Omental fat pad (tissue), 4 donors: ENCODE measurements at places on chromosomes 2 and 18. TPM values are rescaled to one million over a fixed set of nuclear protein-coding genes. Genes with fewer than 3 reads are reported as not detected.
A peak's percentile ranks its signal among the peaks of the same experiment; 100 is the strongest.

CNDP1 gene
- total RNA-seq: not detected

DNA sequence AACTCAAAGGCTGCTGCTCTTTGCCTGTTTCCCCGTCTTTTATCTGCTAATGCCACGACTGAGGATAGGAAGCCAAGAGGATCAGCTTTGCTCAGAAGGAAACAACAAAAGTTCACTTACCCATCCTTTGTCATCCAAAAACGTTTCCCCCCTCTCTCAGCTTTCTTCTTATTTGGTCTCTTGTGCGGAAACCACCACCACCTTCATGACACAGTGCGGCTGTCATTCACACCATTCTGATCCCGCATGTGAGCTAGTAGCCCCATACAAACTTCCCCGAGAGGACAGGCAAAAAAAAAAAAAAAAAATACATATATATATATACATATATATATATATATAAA, 656 bp downstream of the LRRTM4 start:
- DNase-seq: no peak

MFSD2B gene
- total RNA-seq: not detected

- DNase-seq: no peak
These were observed 53.2 kb downstream of the VWA3B start for GRCh38 chr2:98140210-98140609.

GRCh38 chr2:118672571-118673158, 174.8 kb downstream of the EN1 start:
- DNase-seq: no peak

LBH gene
- 19.8 TPM for total RNA-seq

- no peak for DNase-seq
These were observed 8.8 kb downstream of the PLCL1 start for GRCh38 chr2:197813093-197813787.

DNA sequence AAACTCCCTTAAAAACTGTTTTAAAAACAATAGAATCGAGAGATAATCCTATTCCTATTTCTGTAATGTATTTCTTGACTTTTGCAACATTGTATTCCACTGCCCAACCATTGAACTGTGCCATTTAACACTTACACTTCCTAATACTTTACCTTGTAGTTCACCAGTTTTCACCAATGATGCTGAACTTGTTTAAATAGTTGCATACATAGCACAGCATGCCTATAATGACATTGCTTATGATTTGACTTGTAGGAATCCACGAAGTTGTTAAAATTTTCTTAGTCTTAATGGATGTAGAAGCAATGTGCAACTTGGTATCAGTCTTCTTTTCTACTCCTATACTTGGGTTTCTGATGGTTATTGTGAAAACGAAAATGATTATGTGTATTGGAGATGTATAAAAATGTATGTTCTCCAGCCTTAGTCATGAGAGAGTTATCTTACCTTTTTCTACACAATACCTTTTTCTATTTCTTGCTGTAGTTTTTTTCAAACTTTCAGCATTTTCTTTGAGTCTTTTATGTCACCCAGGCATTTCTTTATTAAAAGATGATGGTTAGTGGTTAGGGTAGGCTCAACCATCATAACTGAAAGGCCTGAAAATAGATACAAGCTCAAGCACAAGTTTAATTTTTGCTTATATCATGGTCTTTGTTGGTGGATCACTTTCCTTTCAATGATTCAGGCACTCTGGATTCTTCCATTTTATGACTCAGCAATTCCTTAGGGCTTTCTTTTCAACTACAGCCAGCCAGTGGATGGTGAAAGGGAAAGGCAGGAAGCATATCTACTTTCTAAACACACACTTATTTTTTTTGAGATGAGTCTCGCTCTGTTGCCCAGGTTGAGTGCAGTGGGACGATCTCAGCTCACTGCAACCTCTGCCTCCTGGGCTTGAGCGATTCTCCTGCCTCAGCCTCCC, 9.4 kb downstream of the GPD2 start:
- DNase-seq: no peak

GRCh38 chr2:109386004-109386695, 227.6 kb downstream of the SEPTIN10 start:
- no peak for DNase-seq

DNA sequence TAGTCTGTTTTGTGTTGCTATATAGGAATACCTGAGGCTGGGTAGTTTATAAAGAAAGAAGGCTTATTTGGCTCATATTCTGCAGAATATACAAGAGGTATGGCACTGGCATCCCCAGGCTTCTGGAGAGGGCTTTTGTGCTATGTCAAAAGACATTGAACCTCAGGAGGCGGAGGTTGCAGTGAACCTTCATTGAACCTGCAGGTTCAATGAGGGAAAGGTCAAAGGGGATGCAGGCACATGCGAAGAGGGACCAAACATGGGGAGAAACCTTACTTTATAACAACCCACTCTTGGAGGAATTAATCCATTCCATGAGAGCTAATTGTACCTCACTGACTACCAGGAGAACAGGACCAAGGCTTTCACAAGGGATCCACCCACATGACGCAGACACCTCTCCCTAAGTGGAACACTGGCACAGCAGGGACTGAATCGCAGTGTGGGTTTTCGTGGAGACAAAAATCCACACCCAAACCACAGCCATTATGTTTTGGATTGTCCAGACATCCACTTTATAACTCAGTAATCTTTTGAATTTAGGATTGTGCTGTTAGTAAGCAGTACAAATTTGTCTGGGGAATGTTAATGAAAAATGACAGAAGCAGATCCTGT, 4.1 kb upstream of the SERPINB8 start:
- no peak for DNase-seq

LDAH gene
- total RNA-seq: 8.2 TPM

TMEM198 gene
- 2.5 TPM for total RNA-seq

- no peak for DNase-seq
These were observed 83.1 kb downstream of the SDC1 start for GRCh38 chr2:20141806-20142205.

BOLL gene
- not detected for total RNA-seq

POTEI gene
- total RNA-seq: 0.46 TPM

ONECUT2 gene
- total RNA-seq: under 0.01 TPM

- peak; percentile 69 for DNase-seq
These were observed 86.6 kb downstream of the ITGB1BP1 start for GRCh38 chr2:9336576-9337314.
